Stimulated activated naive CD4-positive, alpha-beta T cell treated with Interleukin-2 at 50 U/mL for 16 hours (primary cell): ENCODE measurements at places on chromosomes 7 and 10.

DNA sequence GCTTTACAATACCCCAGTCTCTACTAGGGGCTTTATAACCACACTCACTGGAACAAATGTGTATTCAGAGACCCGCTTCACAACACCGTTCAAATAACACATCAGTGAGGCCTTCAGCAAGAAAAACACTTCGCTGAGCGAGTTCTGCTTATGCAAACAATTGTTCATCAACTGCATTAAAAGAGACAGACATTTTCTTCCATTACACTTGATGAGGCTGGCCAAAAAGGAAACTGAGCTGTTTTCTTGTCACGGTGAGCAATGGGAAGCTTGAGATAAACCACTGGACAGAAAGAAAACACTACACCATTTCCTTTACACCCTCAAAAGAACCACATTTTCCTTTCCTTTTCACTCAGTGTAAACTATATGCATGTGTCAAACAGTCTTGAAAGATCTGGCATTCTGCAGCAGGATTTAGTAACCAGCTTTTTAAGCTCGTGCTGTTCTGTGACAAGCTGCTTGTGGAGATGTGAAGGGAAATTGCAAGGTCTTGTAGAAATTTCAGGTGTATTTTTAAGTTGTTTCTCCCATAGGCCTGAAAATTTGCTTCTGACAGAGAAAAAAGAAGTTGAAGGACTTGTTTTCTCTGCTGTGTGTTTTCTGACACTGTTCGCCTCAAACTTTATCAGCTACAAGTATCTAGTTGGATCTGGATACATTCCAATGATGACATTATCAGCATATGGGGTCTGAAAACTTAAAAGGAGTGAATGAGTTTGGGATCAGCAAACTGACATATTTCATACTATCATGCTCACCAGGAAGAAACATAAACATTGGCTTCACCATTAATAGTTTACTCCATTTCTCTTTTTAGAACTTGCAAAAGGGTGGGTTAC, 693.1 kb downstream of the PARD3 start:
- no peak for DNase-seq

DNA sequence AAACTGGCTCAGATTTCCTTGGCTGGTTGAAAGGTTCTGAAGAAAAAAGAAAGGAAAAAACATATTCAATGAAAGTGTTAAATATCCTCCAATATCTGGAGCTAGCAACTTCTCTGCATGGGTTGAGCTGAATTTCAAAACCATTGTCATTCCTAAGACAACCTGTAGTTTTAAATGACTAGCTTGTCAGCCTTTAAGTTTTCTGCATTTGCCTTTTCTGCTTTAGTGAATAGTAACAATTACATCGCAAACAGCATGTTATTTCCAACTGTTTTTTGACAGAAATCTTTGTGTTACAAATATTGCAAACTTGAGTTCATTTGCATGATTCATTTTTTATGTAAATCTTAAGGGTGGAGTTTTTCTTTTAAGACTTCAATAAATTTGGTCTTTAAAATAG, 852.3 kb upstream of the CELF2 start:
- DNase-seq: no peak

DNA sequence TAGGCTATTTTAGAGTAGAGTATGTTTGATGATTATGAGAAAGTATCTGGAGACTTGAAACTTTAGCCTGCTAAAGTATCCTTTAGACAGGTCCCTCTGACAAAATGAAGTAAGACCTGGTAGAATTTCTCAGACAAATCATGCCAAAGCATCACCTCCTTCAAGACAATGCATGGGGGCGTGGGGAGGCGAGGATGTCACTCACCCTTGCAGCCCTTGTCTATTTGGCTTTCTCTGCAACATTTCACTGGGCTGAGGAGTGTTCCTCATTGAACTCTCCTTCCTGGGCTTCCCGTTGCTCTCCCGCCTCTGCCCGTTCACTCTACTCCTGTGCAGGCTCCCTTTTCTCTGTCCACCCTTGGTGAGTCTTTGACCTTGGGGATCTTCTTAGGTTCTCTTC, 98.5 kb downstream of the JAZF1 start:
- no peak for DNase-seq

GRCh38 chr7:135713836-135714470, 14.0 kb downstream of the SLC13A4 start:
- DNase-seq: no peak

GRCh38 chr10:103763374-103764202, 91.8 kb downstream of the SH3PXD2A start:
- no peak for DNase-seq

DNA sequence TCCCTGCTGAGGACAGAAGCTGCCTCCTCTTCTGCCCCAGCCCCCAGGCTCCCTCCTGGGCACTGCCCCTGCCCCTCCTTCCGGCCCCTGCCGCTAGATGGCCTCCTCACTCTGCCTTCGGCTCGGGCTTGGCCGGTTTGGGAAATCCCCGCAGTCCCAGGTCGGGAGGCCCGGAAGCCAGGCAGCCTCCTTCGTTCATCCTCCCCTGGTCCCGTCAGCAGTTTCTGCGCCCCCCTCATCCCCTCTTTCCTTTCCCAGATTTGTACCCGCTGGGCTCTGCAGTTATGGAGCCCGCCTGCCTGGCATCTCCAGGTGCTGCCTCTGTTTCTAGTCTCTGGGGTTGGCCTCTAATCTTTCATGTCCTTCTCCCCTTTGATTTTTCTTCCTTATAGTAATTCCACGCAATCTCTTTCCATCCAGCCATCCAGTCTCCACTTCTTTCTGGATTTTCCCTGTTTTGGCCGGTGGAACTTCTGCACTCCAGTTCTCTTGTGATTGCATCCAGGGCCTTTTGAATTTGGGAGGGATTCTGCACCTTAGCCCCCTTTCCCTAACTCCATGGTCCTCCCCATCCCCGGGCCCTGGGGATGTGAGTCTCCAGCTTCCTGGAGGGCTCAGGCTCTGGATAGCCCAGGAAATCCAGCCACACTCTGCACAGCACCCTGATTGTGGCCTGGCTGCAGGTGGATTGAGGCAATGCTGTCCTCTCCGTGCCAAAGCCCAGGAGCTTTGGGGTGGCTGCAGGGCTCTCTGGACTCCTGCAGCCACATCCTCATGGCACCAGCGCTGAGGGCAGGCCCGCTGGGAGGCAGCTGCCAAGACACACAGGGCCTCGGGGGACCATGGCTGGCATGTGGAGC, 3.3 kb upstream of the SHH start:
- DNase-seq: peak; percentile 37
